ENCODE measurements at places on chromosomes 13 and 19.

GRCh38 chr13:92589955-92590354 is 636.7 kb upstream of the GPC6 start:
- H3K36me3 ChIP-seq: no peaks in the 10 kb centered on the region
- no peak overlapping the region for H3K4me3 ChIP-seq
- DNase-seq: no peak
- H3K4me1 ChIP-seq: no peaks in the 10 kb centered on the region
- no peak overlapping the region for H3K27ac ChIP-seq

DNA sequence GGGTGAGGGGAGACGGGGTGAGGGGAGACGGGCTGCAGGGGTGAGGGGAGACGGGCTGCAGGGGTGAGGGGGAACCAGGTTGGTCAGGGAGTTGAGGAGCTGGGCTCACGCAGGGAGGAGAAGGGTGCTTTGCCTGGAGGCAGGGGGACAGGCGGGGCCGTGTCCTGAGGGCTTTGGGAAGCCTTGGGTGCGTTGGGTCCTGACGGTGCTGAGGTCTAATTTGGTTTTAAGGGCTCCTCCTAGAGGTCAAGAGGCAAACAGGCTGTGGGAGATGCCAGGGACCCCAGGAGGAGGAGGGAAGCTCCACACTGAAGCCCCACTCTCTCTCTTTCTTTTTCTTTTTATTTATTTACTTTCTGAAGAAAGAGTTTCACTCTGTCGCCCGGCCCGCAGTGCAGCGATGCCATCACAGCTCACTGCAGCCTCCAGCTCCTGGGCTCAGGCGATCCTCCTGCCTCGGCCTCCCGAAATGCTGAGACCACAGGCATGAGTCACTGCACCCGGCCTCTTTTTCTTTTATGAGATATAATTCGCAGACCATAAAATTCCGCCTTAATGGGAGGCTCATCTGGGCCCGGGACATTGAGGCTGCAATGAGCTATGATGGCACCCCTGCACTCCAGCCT is 9.3 kb upstream of the MISP start:
- H3K36me3 ChIP-seq: no peaks in the 10 kb centered on the region
- no peaks in the 10 kb centered on the region for H3K27me3 ChIP-seq
- H3K4me1 ChIP-seq: peaks cover 60% of the 10 kb centered on the region

- peaks cover 5% of the 10 kb centered on the region for H3K4me1 ChIP-seq
- no peaks in the 10 kb centered on the region for H3K36me3 ChIP-seq
- no peak for DNase-seq
- H3K4me3 ChIP-seq: no peak overlapping the region
- H3K27me3 ChIP-seq: peaks cover 46% of the 10 kb centered on the region
- H3K27ac ChIP-seq: no peak overlapping the region
Observed at GRCh38 chr13:52736891-52737290, 2.7 kb downstream of the CNMD start.

- no peak overlapping the region for H3K27ac ChIP-seq
- H3K27me3 ChIP-seq: no peaks in the 10 kb centered on the region
- no peaks in the 10 kb centered on the region for H3K36me3 ChIP-seq
- no peaks in the 10 kb centered on the region for H3K4me1 ChIP-seq
Observed at GRCh38 chr13:37701972-37702371, 103.4 kb upstream of the POSTN start.

Data from large intestine (tissue), 12 donors.